Tongue (tissue), 3 donors: ENCODE measurements at places on chromosomes 13 and 19. TPM values are rescaled to one million over a fixed set of nuclear protein-coding genes. Genes with fewer than 3 reads are reported as not detected.

- DNase-seq = no peak
Observed at GRCh38 chr13:76983676-76984075, 8.2 kb upstream of the CLN5 start.

DNA sequence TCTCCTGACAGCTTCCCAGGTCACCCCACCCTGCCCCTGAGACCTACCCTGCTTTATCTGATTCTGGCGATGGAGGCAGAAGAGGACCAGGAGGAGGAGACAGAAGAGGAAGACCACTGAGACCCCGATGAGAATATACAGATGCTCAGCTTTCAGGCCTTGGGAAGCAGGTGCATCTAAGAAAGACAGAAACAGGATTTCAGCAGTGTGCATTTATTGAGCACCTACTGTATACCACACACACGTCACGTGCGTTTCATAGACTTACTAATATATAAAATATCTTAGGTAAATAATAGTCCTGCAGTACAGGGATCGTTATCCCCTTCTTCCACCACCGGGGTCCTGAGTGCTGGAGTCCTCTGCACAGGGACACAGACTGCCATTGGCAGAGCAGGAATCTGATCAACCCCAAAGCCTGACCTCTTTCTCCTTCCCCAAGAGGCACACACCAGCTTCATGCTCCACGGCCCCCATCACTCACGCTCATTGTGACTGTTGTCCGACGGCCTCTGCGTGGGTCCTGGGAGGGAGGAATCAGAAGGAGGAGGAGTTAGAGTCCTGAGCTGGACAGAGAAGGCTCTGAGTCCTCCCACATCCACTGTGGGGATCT, 8.2 kb downstream of the LAIR1 start:
- no peak for DNase-seq

DNA sequence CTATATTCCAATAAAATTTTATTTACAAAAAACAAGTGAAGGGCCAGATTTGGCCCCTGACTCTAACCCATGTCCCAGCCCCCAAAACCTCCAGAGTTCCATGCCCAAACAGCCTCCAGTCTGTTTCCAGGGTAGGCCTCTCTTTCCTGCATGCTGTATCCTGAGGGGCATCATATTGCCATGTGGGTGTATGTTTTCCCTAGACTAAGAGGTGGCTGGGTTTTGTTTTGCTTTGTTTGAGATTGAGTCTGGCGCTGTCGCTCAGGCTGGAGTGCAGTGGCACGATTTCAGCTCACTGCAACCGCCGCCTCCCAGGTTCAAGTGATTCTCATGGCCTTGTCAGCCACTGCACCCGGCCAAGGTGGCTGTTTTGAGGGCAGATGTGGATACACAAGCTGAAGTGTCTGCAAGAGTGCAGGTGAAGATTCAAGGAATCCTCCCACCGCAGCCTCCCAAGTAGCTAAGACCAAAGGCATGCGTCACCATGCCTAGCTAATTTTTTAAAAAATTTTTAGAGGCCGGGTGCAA, 23.6 kb upstream of the LSM14A start:
- no peak for DNase-seq

DNA sequence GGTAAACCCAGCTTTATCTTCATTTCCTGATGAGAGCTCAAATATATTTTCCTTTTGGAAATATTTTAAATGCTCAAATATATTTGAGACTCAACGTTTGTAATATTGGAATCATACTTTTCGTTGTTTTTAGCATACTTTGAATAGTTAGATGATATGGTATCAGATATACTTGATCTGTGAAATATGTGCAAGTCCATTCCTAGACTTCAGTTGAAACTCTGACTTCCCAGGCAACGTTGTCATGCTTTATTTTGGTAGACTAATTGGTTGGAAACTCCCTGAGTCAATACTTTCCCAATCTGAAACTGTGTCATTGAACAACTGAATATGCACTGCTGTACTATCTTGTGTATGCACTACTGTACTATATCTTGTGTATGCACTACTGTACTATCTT, 378.5 kb downstream of the MYO16 start:
- DNase-seq = no peak

DNA sequence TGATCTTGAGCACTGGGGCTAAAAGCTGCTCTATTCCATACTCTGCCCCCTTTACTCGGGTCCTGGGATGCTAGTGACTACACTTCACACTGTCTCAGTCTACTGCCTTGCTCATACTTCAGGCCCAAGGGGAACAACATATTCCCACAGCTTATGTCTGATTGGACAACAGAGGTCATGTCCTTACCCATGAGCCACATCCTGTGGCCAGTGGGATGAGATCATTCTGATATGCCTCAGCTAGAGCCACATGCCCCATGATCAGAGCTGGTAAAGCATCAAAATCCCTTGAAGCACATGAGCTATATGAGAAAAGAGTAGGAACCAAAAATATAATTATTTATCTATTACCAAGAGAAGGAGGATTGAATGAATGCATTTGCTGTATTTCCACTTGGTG, 290.1 kb upstream of the TSHZ3 start:
- no peak for DNase-seq

GRCh38 chr13:57918086-57918485, 286.5 kb downstream of the PCDH17 start:
- DNase-seq = no peak

- no peak for DNase-seq
Observed at GRCh38 chr19:16019691-16020448, 56.4 kb upstream of the TPM4 start.

- DNase-seq = no peak
Observed at GRCh38 chr13:75091718-75092117, 390.3 kb downstream of the TBC1D4 start.

GRCh38 chr19:39130337-39131254, 5.0 kb downstream of the PAK4 start:
- DNase-seq = no peak

- no peak for DNase-seq
Observed at GRCh38 chr13:42048342-42048683, at the start of gene DGKH. Gene DGKH, plus strand, starts transcription at chr13:42048648. Its CDS starts 126 bp downstream, at chr13:42048774.

GRCh38 chr13:30708541-30708940, 26.8 kb upstream of the ALOX5AP start:
- DNase-seq = no peak

Gene CNN2
- 42.3 TPM for total RNA-seq

Gene BBC3
- 8.3 TPM for total RNA-seq

Gene SHD
- 18.1 TPM for total RNA-seq

Gene ZNF20
- 1.6 TPM for total RNA-seq

Gene USHBP1
- 12.3 TPM for total RNA-seq

Gene RNF113B
- not detected for total RNA-seq

Gene ACP5
- total RNA-seq = 2.5 TPM

Gene C3
- 27.8 TPM for total RNA-seq

Gene F10
- 21.4 TPM for total RNA-seq

Gene BCL3
- 8.4 TPM for total RNA-seq

Gene SEMA6B
- total RNA-seq = 15.4 TPM
